Right lung (tissue), 10 donors: ENCODE measurements at places on chromosomes 1 and 21.

- no peak for DNase-seq
Observed at GRCh38 chr1:19619697-19620384, 24.3 kb upstream of the NBL1 start.

- no peak for DNase-seq
Observed at GRCh38 chr1:201217146-201217545, 26.5 kb downstream of the IGFN1 start.

DNA sequence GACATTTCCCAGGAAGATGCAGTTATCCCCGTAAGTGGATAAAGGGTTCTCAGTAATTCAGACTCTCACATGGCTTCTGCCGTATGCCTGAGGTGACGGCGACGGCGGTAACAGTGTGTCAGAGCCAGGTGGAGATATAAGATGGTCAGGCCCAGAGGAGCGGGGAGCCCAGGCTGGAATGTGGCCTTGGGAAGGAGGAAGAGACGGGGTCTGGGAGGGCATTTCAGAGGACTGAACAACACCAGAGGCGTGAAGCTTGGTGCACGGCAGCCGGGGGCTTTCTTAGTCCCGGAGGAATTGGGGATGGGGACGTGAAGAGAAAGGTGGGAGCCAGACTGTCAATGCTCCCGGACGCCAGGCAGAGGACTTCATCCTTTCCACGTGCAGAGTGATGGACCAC, 1.0 kb downstream of the RER1 start:
- no peak for DNase-seq

DNA sequence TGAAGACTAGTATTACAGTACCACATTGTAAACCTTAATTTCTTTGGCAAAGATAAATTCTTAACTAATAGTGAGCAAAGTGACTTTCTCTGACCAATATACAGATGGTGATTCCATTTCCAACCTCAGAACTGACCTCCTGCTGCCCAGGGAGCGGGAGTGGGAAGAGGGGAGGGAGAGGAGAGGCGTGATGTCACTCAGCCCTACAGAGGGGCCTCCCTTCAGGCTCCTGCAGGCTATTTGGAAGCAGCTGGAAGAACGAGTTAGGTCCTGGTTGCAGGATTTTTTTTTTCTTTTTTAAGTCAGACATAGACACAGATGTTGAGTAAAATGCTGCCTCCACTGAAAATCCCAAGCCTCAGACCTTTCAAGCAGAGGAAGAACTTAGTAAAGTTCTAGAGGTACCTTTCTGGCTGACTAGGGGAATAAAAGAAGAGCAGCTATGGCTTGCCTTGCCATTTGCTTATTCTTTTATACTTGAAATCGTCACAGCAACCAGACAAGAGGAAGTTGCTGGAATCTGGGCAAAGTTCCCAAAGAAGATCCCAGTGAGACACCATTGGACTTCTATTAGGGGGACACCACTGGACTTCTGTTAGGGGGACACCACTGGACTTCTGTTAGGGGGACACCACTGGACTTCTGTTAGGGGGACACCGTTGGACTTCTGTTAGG, 54.5 kb downstream of the EXO1 start:
- DNase-seq = peak; percentile 11

- no peak for DNase-seq
Observed at GRCh38 chr1:80413969-80414368, 1386.8 kb upstream of the ADGRL2 start.

DNA sequence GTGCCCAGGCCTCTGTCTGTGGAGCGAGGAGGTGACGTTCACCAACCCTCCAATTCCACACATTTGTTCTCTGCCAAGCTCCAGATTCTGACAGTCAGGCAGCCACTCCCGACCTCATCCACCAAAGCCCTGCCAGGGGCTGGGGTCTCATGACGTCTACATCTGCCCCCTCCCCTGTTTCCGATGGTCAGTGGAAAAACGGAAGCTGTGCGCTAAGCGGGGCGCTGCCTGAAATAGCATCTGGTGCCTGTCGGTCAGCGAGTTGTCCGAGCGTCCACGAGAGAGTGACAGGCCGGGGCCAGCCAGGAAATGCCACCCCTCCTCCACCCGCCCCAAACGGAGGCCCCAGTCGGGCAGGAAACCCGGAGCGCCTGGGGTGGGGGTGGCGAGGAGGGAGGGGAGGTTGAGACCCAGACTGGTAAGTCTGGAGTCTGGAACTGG, 3.2 kb upstream of the TAL1 start:
- peak; percentile 42 for DNase-seq

GRCh38 chr1:173205146-173206051, 1.7 kb downstream of the TNFSF4 start:
- no peak for DNase-seq

GRCh38 chr21:35482933-35483662, 434.0 kb upstream of the RUNX1 start:
- no peak for DNase-seq

DNA sequence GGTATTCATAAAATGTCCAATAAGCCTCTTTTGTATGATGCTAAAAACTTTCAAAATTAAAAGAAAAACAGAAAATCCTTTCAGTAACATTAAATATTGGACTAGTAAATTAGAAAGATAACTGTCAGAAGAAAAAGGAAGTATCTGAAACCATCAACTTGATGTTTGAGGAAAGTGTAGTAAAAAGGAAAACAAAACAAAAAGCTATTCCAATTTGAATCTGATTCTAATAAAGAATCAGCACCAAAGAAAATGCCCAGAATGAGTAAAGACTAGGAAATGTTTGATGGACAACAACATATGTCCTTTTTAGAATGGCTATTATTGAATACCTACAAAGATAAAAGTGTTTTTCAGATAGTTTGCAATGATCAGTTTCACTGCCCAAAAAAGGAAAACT, 79.9 kb upstream of the RBM34 start:
- no peak for DNase-seq

- no peak for DNase-seq
Observed at GRCh38 chr1:188782220-188782841, 1695.3 kb downstream of the BRINP3 start.

DNA sequence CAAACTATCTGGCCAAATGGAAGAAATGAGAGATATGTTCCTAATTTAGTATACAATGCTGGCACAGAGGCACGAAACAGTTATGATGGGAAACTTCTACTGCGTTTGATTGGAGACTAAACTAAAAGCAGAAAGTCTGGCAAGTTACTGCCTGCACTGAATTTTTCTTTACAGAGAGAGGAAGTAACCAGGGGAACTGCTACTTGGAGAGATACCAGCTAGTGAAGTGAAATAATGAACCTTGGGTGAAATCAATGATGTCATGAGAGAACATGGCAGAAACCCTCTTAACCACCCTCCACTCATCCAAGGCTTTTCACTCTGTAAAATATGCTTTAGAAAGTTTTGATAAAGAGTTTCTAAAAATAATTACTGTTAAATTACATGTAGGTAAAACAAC, 29.3 kb downstream of the NIBAN1 start:
- no peak for DNase-seq

GRCh38 chr1:101216623-101217022, 20.2 kb upstream of the S1PR1 start:
- DNase-seq = no peak

GRCh38 chr1:19360016-19360415, 47.9 kb downstream of the SLC66A1 start:
- no peak for DNase-seq

DNA sequence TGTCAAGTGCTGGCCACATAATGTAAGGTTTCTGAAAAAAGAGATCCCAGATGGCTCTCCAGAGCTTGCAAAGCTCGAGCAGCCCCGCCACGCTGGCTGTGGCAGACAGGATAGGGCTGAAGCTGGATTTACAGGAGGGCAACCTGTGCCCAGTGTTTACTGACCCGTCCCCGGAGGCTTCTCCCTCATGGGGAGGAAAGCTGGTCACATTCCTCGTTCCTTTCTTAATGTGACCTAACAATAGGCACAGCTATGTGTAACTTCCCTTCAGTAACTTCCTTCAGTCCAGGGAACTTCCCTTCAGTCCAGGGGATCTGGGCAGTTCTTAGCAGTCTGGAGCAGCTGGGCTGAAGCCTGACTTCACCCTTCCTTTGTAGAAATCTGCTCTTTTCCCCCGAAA, 7.7 kb downstream of the SLFNL1 start:
- DNase-seq = no peak

- no peak for DNase-seq
Observed at GRCh38 chr21:43813656-43813980, 24.2 kb downstream of the RRP1 start.

DNA sequence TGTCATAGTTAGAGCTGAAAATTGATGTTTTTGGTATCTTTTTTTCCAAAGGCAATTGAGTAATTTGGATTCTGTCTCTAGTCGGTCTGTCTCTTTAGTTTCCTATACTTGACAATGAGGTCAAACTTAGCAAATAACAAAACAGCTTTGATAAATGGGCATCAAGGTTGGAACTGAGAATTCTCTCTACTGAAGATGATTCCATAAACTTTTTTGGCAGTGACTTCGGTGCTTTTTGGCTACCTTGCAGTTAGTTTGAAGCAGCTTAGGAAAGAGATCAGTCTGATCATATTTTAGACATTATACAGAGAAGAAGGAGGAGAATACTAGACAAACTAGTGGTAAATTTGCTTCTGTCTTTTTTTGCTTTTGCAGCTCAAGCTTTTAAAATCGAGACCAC, 559 bp downstream of the VCAM1 start:
- no peak for DNase-seq

- DNase-seq = no peak
Observed at GRCh38 chr1:199302554-199302953, 663.7 kb downstream of the PTPRC start.

DNA sequence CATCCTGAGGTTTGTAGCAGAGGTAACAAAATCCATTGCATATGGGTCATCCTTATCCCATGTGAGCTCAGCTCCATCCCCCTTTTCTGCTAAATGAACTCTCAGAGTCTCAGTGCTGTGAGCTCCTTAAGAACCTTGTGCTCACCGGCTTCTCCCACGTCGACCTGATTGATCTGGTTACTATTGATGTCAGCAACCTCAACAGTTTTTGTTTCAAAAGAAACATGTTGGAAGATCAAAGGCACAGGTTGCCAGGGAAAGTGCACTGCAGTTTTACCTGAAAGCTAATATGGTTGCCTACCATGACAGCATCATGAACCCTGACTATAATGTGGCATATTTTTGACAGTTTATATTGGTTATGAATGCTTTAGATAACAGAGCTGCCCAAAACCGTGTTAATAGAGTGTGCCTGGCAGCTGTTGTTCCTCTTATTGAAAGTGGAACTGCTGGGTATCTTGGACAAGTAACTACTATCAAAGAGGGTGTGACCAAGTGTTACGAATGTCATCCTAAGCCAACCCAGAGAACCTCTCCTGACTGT, 131.4 kb downstream of the HS2ST1 start:
- no peak for DNase-seq
